NCI-H2227 treated with DMSO at 0.1 percent for 48 hours (cell line): ENCODE measurements at places on chromosomes 13 and 19.

GRCh38 chr19:40159744-40160143 is 31.5 kb upstream of the MAP3K10 start:
- no peak for DNase-seq

DNA sequence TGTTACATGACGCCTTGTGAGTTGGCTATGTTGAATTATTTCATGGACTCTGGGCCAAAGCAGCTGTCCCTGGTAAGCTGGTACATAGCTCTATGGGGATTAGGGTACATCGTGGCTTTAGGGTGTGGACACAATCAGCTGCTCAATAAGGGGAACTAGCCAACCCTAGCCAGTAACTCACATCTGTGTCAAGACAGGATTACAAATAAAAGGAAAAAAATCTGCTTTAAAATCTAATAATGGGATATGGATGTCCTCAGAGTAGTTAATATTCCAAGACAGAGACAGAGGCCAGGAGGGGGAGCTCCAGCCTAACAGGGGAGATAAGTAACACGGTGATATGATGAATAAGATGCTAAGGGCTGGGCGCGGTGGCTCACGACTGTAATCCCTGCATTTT is 21.1 kb upstream of the ZNF766 start:
- DNase-seq = no peak

GRCh38 chr13:45715351-45715750 is 13.2 kb downstream of the CBY2 start:
- no peak for DNase-seq

DNA sequence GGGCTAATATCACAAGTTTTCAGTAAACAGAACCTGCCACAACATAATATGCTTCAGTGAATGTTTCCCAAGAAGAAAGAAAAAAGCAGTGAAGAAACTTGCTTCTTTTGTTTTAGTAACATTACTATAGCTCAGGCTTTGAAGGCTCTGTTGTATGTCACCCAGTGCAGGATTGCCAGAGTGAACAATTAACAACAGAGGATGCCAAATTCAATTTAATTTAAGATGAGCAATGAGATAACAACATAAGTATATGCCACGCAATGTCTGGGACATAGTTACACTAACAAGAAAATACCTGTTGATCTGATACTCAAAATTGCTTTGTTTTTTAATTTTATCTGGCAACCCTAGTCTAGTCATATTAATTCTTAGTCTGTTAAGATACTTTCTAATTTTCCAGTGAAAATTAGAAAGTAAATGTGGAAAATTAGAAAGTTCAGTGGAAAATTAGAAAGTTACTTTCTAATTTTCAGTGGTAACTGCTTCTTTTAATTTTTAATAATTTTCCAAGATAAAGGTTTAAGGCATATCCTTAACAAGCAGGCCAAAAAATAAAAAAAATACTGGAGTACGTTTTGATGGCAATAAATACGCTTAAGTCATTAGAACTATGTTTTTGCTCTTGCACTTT is 336.3 kb downstream of the SLITRK6 start:
- DNase-seq = no peak

GRCh38 chr13:29791997-29792780 is 58.2 kb downstream of the UBL3 start:
- no peak for DNase-seq

DNA sequence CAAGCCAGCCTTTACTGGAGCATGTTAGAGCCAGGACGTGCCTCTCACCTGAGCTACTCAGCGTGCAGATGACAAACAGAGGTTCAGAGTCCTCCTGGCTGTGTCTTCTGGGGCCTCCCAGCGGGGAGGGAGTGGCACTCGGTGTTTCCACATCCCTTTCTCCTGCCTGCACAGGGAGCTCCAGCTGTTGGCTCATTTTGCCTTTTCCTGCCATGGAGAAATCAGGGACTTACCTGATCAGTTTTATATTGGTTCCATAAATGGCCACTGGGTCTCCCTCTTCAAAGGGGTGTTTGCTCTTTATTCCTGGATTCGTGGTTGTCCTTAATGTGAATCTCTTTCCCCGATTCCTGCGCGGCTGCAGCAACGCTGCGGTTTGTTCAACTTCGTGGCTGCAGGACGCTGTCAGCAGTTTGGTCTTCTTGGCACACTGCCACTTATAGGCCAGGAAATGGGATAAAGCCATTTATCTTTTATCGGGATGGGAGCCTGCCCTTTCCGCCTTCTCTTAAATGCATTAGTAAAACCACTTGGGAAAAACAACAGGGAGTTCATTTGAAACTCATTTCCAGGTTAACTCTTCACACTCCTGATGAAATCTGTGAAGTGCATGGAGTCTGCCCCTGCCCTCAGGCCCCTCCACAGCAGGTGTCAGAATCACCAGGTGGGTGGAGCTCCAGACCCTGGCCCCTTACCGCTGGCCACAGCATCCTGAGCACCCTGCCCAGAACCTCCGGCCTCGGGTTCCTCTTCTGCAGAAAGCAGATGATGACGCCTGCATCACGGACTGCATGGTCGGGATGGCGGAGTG is 39.8 kb upstream of the MCF2L start:
- peak; percentile 22 for DNase-seq

- DNase-seq = no peak
These were observed at the start of gene LILRB2 for GRCh38 chr19:54281007-54281728. LILRB2 (minus strand) TSS chr19:54281110; CDS start chr19:54280496, 614 bp downstream.

DNA sequence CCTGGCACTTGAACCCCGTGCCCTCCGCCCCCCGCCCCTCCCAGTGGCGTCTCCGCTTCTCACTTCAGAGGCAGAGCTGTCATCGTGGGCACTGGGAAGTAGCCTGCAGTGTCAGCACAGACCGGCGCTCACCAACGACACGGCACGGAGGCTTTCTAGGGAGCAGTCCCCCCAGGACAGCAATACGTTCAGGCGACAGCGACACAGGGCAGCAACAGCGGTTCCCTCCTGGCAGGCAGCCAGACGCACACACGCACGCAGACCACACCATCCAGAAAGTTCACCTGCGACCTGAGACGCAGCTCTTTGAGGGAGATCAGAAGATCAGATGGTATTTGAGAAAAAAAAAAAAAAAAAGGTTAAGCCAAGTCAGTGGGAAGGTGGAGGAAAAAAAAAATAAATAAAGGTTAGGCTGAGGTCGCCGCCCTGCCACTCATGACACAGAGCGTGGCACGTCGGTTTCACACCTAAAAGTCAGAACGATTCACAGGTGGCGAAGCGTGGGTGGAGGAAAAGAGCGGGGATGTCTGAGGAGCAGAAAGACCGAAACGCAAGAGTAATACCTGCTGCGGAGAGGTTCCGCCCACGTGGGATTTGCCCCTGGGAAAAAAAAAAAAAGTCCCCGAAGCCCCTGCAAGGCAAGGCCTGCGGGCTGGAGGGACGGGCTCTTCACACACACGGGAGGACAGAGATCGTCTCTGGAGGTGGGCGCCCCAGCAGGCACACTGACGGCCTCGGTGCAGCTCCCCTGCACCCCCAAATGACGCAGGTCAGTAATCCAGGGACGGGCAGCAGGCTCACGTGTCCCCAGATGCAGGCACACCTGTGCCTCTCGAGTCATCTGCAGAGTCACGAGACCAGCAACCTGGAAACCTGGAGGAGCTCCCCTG is 94.5 kb downstream of the GNG7 start:
- no peak for DNase-seq

DNA sequence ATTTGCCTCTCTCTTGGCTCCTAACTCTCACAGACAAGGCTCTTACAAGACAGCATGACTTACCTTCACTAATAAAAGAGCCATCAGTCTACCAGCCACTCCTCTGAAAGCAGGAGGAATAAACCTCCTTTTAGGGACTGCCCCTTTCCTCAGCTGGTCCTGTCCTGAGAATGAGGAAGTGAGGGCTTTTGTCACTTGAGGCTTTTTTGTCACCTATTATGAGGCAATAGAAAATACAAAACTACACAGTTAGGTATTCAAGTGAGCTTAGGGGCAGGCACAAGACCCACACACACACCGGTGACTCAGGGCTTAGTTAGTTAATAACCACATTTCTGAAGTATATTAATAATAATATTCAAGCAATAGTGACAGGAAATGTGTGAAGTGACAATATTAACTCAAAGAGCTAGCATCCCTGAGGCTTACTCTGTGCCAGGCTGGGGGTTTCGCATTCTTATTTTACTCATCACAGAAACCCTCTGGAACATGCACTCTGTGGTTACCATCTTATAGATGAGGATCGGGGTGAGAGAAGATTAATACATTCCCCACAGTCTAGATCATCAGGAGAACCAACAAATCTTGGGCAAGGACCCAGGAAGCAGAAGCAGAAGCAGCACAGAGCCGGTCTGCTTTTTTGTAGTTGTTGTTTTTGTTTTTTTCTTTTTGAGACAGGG is 379.9 kb downstream of the LIG4 start:
- DNase-seq = no peak

DNA sequence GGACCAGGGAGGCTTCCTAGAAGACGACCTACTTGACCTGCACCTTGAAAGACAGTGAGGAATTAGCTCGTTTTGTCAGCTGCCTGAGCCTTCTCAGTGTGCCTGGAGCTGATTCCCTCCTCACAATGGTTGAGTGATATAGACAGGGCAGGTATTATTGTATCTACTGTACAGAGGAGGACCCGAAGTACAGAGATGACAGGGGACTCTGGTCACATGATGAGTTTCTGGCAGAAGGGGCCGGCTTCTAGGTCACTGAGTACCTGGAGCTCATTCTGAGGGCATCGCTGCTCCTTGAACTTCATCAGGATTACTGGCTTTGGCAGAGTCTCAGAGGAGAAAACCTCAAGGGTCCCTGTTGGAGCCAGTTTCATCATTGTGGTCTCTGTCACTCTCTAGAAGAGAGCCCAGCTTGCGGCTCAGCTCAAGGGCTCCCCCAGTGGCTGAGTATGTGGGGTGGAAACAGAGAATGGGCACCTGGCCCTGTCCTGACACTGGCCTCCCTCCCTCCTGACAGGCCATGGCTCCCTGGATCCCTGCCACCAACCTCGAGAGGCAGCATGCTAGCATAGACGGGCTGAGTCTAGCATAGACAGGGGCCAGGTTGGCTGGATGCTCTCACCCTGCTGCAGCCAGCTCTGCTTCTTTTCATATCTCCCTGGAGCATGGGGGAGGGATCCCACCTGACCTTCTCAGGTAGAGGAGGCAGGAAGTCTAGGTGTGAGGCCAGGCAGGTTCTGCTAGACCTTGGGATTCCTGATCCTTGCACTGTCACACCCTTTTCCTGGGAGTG is 38.7 kb downstream of the NFIX start:
- no peak for DNase-seq

DNA sequence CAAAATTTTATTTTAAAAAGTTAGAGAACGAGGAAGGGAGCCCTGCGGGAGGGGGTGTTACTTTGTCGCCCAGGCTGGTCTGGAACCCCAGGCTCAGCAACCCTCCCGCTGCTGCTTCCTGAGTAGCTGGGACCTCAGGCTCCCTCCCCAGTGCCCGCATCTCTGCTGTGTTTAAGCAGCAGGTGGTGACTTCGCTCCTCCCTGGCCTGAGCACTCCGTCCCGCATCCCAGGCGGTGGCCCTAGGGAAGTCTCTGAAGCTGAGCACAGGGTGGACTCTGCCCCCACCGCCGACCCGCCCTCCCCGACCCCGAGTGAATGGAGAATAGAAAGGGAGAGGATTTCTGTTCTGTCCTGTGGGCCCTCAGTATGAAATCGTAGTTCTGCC is 30.5 kb downstream of the ZNF701 start:
- no peak for DNase-seq

GRCh38 chr19:27393591-27393990 is 1819.4 kb downstream of the UQCRFS1 start:
- no peak for DNase-seq

- no peak for DNase-seq
These were observed 41.1 kb upstream of the GTF3A start for GRCh38 chr13:27383104-27383921.
